Stromal cell of bone marrow (primary cell): ENCODE measurements at places on chromosomes 12 and 14.

GRCh38 chr12:131644481-131644880 is 66.4 kb upstream of the SFSWAP start:
- no peak for DNase-seq

DNA sequence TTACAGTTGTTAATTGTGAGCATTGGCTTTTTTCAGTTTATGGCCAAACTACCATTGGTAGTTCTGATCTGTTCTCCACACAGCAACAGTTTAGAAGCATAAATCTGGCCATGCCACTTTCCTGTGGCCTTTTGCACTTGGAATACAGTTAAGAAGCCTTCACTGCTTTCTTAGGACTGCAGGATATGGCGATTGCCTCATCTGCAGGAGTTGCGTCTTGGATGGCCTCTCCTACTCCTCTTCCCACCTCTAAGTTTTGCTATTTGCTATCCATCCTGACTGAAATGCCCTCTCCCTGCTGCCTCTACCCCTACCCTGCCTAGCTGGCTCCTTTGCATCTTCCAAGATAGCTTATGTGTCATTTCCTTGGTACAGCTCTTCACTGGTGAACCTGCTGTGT is 12.8 kb upstream of the BMAL2 start:
- no peak for DNase-seq

DNA sequence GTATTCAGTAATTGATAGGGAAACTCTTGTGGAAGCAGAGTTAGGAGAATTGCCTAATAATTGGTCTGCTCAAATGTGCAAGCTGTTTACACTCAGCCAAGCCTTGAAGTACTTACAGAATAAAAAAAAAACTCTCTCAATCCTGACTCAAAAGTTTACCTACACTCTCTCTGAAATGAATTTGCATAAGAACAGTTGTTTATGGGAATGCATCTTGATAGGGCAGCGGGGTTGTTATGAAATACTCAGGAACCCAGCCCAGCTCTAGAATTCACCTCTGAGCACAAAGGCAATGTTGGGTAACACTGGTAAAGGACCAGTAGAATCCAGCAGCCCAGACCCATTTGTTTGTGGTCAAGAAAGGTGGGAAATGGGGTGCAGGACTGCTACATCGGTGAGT is 267.0 kb downstream of the CPNE8 start:
- no peak for DNase-seq

DNA sequence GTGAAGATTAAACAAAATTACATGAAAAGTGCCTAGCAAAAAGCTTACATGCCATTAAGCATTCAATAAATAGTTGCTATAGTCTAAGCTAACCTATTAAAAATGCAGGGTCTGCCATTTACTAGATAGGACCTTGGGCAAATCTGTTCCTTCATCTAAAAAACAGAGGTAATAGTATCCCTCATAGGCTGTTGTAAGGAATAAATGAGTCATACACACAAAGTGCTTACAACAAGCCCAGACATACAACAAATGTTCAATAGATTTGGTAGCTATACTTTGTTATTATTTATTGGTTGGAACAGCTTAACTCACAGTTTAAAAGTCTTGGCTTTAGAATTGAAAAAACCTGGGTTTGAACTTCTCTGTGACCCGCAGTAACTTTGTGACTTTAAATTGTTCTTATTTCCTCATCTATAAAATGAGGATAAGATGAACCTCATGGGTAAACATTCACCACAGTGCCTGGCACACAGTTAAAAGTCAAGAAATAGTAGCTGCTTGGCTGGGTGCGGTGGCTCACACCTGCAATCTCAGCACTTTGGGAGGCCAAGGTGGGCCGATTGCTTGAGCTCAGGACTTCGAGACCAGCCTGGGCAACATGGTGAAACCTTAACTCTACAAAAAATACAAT is 24.7 kb downstream of the HEATR5A start:
- no peak for DNase-seq

DNA sequence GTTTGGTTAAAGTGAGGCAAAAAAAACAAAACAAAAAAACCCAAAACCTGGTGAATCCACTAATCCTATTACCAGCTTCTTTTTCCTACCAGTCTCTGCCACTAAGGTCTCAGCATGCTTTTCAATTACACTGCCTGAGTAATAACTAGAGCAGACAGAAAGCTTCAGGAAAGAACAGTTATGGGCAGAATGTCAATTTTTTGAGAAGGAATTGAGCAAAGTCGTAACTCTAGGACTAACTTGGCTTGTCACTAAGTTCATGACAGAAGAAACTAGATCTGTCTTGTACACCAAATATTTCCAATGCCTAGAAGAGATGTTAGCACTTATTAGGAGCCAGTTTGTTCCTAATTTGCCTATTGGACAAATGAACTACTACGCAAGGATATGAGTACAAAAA is 148.8 kb upstream of the CNOT2 start:
- DNase-seq, result peak; percentile 2

GRCh38 chr12:111409780-111410430 is 4.2 kb downstream of the SH2B3 start:
- DNase-seq, result peak; percentile 45

- no peak for DNase-seq
Measured at GRCh38 chr14:64808449-64808848, 71.3 kb downstream of the SPTB start.

DNA sequence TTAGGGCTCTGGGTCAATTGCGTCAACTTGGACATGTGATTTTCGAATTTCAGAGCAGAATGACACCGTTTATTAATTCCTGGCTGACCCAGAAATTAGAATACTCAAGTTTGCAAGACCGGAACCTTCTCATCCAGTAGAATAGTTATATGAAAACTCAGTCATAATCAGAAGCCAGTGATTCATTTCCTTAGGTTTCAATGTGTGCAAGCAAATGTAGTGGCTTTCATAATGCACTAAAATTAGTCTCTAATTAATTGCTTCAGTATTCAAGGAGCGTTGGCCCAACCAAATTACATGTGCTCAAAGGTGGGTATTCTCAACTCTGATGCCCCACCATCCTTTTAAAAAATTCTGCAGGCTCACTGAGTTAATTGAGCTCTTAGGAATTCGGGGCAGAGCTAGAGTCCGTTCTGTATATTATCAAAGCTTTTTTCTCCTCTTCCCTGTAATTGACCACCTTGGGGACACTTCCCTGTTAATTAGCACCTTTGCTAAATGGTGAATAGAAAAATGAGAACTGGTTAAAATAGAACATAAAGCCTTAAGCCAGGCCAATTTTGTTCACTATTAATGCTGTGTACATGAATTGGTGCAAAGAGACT is 55.4 kb downstream of the DAO start:
- DNase-seq, result no peak

DNA sequence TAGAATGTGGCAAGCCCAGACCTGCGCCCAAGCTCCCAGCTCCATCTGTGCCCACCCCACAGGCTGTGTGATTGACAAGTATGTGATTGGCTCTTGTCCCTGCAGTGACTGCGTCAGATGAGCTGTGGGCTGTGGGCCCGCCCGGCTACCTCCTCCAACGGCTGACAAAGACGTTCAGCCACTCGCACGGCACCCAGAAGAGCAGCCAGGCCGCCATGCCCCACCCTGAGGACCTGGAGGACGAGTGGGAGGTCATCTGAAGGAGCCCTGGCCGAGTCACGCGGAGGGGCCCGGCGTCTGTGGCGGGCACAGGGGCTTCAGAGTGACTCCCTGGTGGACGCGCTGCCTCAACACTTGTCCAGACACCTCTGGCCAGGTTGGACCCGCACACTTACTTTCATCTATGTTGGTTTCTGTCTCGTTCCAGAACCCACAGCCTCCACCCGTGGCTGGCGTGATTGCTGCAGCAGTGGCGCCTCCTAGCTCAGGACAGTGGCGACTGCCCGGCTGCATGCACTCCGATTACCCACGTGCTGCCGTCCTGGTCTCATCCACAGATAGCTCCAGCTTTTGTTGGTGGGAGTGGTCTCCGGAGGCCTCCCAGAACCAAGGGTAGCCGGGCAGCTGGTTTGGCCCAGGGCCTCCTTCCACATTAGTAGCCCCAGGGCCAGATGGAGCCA is 11.4 kb downstream of the ANKRD9 start:
- DNase-seq, result no peak

DNA sequence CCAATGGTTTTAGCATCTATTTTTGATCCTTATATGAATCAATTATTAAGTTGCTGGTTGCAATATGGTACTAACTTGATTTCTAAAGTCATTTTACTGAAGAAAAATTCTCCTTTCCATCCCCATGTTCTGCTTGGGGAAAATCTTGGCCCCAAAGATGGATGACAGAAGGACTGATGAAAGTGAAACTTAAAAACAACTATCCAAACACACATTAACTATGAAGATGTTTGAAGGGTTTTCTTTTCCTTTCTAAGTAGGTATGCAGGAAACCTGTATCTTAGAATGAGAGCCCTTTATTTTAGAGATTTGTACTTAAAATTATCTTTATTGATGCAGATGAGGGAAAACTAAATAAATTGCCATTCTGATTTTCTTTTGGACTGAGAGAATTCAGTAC is 5.9 kb downstream of the C12orf71 start:
- no peak for DNase-seq

DNA sequence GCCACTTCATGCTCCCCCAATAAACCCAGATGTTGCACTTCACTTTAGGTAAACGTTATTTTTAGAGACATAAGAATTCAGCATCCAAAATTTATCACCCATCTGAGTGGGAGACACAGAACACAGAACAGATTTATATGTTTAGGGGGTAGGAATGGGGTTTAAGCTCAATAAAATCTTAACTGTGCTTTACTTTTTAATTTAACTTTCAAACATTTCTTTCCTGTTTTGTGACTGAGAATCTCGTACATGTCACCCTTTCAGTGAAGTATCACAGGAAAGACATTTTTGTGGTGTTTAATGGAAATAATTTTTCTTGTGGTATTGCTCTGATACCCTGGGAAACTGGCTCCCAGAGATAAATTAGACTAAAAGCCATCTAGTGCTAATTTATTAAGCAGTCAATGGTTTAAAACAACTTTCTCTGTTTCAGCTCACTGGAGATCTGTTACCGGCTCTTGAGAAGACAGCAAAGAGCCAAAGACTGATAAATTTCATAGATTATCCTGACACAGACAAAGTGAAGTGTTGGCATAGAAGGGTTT is 148.0 kb upstream of the BMP4 start:
- DNase-seq, result no peak

GRCh38 chr14:57607086-57607485 is 113.4 kb upstream of the CCDC198 start:
- DNase-seq, result no peak

DNA sequence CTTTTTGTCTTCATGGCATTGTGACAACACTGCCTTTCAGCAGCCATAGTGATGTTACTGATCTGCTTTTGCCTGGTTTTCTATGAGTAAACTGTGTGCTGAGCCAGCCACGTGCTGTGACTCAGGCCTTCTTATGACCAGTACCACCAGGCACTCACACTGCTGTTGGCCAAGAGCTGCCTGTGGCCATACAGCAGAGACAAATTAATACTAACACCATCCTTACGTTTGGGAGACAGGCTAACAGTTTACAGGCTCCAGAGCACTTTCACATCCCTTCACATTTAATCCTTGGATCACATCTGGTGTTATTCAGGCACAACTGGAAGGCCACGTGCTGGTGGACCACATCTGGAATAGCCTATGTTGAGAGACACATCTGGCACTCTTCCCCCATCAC is 377.9 kb downstream of the CCDC91 start:
- DNase-seq, result peak; percentile 91

DNA sequence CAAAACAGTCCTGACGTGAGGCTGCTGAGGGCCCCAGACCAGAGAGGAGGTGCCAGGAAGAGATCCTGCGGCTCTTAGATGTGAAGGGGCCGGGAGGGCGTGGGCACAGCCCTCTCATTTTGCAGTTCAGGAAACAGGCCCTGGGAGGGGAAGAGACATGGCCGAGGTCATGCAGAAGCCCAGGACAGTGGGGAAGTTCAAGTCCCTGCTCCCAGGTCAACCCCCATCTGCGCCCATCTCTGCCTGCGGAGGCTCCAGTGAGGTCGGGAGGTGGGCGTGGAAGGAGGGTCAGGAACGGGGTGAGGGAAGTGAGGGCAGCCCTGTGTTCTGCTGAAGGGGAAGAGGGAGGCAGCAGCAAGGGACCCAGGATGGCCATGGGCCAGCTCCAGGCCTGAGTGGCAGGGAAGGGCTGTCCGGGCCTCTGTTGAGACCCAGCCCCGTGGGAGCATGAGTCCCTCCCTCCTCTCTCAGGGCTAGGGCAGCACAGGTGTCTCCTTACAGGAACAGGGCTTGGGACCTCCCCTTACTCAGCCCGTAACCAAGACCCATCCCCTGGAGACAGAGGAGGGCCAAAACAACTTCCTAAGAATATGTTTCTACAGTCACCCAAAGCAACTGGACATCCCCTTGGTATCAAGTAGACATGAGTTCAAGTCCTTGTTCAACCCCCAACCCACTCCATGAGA is 90.8 kb downstream of the LGMN start:
- no peak for DNase-seq

DNA sequence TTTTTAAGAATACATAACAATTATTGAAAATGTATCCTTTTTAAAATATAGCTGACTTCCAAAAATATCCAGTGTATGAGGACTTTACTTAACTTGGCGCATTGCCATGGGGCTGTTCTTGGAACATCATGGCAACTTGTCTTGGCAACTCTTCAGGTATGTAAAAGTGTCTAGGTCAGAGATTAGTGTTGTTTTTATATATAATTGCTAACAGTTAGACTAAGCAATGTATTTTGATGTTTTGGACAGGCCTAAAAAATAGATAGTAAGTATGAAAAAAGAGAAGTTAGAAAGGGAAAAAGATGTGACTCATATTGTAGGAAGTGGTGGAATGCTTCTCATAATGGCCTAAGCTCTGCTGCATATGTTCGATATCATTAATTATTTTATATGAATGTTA is 70.9 kb downstream of the MON2 start:
- DNase-seq, result peak; percentile 30

DNA sequence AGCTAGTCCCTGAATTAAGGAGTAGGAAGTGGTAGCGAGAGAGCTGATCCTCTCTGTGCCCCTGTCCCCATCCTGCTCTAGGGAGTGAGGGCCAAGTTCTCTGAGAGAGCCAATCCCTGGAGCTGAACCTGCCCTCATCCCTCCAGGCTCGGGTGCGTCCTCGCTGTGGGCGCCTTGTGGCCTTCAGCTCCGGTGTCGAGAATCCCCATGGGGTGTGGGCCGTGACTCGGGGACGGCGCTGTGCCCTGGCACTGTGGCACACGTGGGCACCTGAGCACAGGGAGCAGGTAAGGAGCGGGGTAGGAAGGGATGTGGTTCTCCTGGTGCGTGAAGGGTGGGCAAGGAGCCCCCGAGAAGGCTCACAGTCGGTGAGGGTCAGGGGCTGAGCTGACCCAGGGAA is 1.9 kb upstream of the GNB3 start:
- DNase-seq, result no peak

- DNase-seq, result peak; percentile 70
Measured at GRCh38 chr14:75323571-75323970, 44.9 kb downstream of the FOS start.
